Fibroblast of lung (primary cell): ENCODE measurements at places on chromosomes 2 and 18.

GRCh38 chr2:37132914-37133313 is 23.9 kb downstream of the EIF2AK2 start:
- no peak for DNase-seq

GRCh38 chr18:75654386-75654785 is 226.9 kb upstream of the SMIM21 start:
- no peak for DNase-seq

DNA sequence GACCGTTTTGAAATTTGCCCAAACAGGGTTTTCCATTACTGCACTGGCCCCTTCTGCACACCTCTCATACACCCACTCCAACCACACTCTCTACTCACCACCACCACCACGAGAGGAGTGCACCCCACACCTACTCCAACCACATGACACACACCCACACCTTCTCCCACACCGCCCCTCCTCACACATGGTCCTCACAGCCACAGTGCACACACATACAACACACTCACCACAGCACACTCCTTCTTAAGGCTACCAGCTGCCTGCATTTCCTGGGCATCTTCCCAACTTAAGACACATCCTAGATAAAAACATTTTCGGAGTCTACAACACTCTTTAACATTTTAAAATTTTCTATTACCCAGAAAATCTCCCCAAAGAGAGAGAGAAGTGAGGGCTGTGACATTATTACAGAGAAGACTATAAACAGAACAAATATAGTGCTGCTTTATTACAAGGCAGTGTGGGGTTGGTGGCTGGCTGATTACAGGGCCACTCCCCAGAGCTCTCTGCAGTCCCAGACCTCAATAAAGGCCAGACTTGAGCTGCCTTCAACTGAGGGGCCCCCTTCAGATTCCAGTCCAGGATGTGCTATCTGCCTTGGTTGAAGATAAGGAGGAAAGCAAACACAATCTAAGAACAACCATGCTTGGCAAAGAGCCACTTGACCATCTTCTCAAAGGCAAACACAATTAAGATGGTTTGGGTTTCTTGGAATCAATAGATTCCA is 36.1 kb downstream of the NHEJ1 start:
- DNase-seq: peak; percentile 80

DNA sequence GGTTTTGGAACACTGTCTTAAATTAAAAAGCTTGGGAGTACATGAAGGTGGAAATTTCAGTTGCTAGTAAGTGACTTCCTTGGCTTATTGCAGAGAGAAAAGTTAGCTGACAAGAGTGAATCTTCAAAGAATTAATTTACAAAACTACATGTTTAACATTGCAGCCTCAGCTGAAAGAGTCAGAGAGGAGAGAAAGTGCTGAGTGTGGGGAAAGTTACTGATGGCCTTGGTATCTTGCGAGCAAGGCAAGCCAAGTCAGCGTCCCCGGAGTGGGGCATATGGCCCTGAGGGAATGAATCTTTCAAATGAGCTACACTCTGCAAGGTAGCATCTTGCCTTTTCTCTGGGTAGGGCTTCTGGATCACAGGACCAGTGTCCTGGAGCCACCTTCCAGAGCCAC is 131.3 kb downstream of the LPIN1 start:
- no peak for DNase-seq

DNA sequence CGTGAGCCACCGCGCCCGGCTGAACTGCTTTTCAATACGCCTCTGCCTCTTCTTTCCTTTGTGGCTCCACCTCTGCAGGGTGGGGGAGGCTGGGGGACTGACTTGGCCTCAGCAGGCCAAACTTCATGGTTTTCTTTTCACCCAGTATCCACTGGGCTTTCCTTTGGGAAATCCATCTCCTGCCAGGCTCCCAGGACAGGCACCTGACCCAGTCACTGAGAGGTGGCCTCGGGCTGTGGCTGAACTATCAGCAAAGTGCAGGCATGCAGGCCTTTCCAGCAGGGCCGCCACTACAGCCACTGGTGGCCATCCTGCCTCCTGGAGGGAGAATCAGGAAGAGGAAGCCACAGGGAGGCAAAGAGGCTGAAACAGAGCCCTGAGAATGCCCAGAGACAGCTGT is 33.4 kb upstream of the SEMA4C start:
- DNase-seq: no peak

DNA sequence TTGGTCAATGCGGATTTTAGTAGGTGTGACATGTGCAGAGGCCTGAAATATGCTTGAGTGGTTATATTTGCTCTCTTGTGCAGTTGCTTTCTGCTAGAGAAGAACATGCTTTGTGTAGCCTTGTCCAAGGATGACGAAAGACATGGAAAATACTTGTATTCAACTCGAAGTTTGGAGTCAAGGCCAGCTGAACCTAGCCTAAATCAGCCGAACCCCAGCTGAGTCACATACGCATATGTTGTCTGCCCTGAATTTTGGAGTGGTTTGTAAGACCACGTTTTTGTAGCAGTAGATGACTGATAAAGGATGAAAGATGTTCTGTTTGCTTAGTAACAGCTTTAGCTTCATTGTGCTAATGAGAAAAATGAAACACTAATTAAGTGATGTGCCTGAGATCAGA is 22.5 kb upstream of the SPAG16 start:
- no peak for DNase-seq

- DNase-seq: peak; percentile 46
These were observed 13.3 kb upstream of the RAB17 start for GRCh38 chr2:237603718-237604362.

- no peak for DNase-seq
These were observed 162.1 kb upstream of the TTC39C start for GRCh38 chr18:23852236-23853045.

GRCh38 chr2:85706599-85707296 is 12.6 kb downstream of the GNLY start:
- DNase-seq: no peak

GRCh38 chr2:239386001-239386670 is 14.7 kb downstream of the HDAC4 start:
- DNase-seq: no peak

- no peak for DNase-seq
These were observed 4.5 kb downstream of the RAB31 start for GRCh38 chr18:9712611-9713010.

DNA sequence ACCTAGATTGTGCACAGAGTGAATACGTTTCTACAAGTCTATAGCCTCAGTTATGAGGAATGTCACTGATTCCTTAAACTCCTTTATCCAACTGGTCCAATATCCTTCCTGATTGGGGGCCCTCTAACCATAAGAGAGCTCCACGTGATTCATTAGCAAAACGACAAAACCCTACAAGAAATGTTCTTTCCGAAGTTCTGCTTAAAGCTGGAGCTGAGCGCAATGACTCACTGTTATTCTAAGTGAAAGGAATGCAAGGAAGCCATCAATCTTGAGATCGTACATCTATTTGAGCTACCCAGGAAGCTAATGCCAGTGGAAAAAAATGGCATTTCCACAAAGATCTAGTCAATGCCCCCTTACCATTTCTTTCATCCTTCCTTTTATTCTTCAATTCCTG is 354.9 kb upstream of the CDH20 start:
- DNase-seq: peak; percentile 88
